ENCODE measurements at places on chromosomes 4 and X. TPM values are rescaled to one million over a fixed set of nuclear protein-coding genes. Genes with fewer than 3 reads are reported as not detected.

Gene BMPR1B
- total RNA-seq, result 5.0 TPM

Gene ADH1A
- not detected for total RNA-seq

Gene FGFBP2
- total RNA-seq, result 0.15 TPM

Gene ALB
- total RNA-seq, result not detected

Gene MAGEA6
- 12.9 TPM for total RNA-seq

Gene PAGE1
- total RNA-seq, result not detected

Data from A549 treated with CORT108297 at 1 μM for 4 hours (cell line).